ENCODE measurements at places on chromosomes 6 and 20.

- no peak for DNase-seq
Measured at GRCh38 chr20:45029884-45030283, 63.6 kb downstream of the STK4 start.

DNA sequence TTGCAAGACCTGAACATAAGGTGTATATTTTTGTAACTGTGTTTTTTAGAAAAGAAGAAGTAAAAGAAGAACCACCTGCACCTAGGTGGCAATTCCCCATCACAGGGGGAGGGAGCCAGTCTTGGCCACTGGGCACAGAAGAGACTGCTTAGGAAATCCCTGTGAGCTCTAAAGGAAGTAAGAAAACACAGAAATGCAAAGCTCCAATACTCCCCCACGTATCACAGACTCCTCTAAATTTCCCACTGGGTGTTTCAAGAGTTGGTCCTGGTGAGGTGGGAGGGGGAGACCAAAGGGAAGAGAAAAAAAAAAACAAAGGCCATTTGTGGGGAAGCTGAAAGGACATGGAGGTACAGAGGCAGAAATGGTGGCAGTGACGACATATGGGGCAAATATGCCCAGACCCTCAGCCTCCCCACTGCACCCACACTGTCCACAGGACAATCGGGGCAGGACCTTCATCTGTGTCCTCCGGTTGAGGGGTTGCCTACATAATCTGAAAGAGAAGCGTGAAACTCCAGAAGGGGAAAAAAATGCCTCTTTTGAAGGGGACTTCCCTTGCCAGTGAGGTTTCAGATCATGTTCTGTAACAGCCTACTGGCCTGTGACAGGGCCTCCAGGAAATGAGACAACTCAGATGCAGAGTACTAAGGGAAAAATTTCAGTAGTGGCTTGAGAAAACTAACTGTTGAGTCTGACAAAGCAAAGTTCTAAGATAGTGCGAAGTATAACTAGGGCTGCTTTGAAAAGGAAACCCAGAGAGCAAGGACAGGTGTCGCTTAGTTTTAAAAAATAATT, 226.2 kb upstream of the MARCKS start:
- no peak for DNase-seq

DNA sequence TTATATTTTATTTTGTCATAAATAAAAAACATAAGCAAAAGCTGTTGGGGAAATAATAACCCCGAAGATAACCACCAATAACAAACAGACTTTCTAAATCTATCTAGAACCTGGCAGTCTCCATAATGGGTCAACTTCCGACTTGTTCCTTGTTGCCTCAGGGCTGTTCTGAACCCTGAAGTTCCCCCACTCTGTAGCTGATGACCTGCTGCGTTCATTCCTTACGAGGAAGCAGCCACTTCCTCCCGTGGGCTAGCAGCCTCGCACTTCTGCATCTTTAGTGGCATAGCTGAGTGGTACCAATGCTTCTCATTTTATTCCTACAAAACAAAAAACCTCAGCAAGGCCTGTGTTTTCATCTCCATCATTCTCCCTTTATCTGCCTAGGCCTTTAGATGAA, 103.0 kb downstream of the PLEKHG1 start:
- no peak for DNase-seq

DNA sequence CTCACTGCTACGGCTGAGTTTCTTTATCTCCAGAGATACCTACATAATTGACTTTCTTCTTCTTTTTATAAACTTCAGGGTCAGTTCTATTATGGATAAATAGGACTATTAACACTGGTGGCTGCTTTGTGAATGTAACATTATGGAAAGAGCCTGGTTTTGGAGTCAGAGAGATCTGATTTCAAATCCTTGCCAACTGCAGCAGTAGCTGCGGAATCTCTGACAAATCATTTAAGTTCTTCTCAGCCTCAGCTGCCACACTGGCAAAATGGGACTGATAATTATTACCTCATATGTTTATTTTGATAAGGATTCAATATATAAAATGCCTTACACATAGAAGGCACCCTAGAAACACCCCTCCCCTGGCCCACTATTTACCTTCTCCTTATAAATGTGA, 160.5 kb downstream of the BACH2 start:
- no peak for DNase-seq

GRCh38 chr6:96153775-96154174, 138.0 kb downstream of the FUT9 start:
- no peak for DNase-seq

DNA sequence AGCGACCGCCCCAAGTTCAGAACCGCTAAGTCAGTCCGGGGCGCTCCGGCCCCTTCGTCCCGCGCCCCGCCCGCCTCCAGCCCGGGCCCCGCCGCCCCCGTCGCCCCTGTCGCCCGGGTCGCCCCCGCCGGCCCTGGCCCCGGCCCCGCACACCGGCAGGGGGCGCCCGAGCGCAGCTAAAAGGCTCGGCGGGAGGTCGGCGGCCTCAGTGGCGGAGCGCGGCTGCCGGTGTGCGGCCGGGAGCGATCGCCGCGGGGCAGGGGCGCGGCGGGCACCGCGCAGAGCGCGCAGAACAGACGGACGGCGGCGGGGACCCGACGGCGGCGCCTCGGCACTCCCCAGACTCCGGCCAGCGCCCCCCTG, at the start of gene FNDC1:
Gene FNDC1 (plus strand): TSS at position 208 of the 363 bp plus-strand sequence. CDS start 197 bp downstream, outside the sequence.
- DNase-seq: peak; percentile 66

DNA sequence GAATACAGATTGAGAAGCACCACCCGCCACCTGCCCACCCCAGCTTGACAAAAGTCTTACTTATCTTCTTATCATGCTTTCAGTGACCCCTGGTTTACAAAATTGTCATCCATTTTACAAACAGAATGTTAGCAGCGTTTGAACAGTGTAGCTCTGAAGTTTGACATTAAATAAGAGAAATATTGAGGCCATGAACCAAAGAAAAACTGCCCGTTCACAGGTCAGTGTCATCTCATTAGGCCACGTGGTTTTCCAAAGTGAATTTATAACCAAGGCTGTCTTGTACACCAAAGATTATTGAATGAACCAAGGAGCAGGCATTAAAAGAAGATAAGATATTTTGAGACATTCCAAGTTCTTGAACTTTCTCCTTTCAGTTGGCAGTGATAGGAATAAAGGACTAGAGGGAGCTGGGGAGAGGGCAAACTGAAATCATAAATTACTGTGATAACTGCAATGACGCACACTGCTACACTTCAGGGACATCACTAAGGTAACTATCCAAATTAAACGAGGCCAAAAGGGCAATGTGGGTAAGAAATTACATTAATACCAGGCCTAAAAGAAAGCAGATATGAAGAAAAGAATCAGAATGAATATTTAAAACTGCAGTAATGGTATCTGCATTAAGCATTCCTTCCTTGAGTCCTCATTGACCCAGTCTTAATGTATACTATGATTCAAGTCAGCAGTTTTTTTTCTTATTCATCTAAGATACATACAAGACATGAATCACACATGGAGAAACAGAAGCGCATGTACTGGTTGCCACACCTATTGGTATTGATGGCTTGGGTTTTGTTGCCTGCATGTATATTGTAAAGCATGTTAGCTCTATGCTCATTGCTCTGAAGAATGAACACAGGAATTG, 159.8 kb upstream of the ARG1 start:
- DNase-seq: no peak

GRCh38 chr6:88547768-88548167, 381.6 kb upstream of the CNR1 start:
- no peak for DNase-seq

- no peak for DNase-seq
Measured at GRCh38 chr20:57282670-57283361, 16.4 kb upstream of the BMP7 start.
